Brain microvascular endothelial cell (primary cell): ENCODE measurements at places on chromosomes 16 and 17.

DNA sequence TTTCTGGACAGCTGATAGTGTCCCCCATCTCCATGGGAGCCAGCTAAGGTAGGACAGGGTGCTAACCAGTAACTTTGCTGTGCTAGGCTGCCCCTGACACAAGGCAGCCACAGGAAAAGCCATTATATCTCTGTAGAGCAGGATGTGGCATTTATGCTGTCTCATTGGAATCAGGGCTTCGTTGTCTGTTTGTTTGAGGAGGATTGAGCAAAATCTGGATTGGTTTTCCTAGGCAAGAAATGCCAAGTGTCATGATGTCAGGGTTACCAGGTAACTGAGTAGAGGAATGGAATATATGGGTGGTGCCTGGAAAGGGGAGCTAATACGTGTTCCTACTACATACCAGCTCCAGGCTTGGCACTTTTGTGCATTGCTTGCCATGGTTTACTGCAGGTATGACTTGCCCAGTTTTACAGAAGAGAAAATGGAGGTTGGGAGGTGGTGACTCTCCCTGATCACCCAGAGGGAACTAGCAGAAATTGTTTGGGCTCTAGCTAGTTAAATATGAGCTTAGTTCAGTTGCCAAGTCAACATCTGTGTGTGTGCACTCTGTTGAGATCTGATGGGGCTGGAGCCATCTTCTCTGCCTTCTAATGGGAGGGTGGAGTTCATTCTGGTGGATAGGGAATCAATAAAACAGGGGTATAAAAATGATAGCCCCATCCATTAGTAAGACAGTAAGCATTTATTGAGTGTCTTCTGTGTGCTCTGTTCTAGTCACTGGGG lies 33.9 kb downstream of the GNAO1 start:
- no peak for DNase-seq

DNA sequence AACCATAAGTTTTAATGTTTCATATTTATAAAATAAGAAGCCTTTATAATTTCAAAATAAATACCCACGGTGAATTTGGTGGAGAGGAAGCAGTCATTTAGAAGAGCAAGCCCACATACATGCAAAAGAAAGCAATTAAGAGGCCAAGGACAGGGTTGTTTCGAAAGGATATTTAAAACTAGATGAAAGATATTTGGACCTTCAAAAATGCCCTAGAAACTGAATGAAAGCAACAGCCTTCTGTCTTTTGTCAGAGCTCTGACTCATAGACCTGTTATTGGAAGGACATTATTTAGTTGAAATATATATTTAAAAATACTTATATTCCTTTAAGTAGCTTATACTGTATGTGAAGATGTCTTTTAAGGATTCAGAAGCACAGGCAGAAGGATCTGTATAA lies 8.6 kb upstream of the METTL9 start:
- DNase-seq, result no peak

- no peak for DNase-seq
These were observed 392.7 kb downstream of the CPPED1 start for GRCh38 chr16:12410837-12411490.

GRCh38 chr16:14497245-14498082 lies 132.6 kb downstream of the PARN start:
- no peak for DNase-seq

DNA sequence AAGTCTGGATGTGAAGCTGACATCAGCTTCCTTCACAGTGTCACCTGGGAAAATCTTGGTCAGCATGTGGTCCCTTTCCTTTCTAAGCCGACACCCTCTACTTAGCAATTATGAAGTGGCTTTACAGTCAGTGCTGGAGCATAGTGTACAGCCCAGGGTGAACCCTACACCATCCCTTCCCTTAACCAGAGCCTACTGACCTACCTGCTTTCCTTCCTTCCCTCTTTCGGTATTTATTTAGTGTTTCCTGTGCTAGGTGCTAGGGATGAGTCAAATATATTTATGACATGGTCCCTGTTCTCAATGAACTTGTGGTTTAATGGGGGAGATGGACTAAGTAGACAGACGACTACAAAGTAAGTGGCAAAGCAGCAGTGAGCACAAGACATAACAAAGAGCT lies 77.5 kb downstream of the CDK5R1 start:
- no peak for DNase-seq
